ENCODE measurements at places on chromosomes 6 and 20. TPM values are rescaled to one million over a fixed set of nuclear protein-coding genes. Genes with fewer than 3 reads are reported as not detected.

Gene FBXO30
- polyA plus RNA-seq = 0.81 TPM

Gene DEFB124
- polyA plus RNA-seq = not detected

Gene ADGRB3
- not detected for polyA plus RNA-seq

Gene MAS1
- not detected for polyA plus RNA-seq

Gene PTCHD4
- polyA plus RNA-seq = not detected

Gene HRH3
- polyA plus RNA-seq = not detected

Gene ARMH2
- polyA plus RNA-seq = 0.26 TPM

Gene FAXC
- not detected for polyA plus RNA-seq

GRCh38 chr6:5103250-5103649 is 18.1 kb downstream of the PPP1R3G start:
- H3K4me1 ChIP-seq = no peaks in the 10 kb centered on the region
- H3K27me3 ChIP-seq = no peaks in the 10 kb centered on the region
- H3K36me3 ChIP-seq = peaks cover 17% of the 10 kb centered on the region
- no peak overlapping the region for H3K4me3 ChIP-seq

DNA sequence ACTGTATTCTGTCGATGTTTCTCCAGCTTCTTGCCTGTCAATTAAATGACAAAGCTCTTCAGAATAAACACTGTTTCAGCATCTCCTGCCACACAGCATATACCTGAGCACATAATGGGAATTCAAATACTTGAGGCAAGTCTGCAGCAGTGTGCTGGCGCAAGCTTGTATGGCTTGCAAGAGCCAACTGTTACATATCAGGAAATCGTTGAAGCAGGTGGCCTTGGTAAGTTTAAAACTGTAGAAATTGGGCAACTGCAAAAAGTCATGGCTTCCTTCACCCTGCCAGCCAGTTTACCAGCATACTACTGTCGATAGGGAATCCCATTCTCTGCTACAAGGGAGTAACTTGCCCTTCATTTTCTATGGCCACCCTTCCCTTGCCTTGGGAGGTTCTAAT is 23.0 kb downstream of the CPNE1 start:
- peak overlapping the region; percentile 67 for H3K27ac ChIP-seq
- H3K4me1 ChIP-seq = peaks cover 93% of the 10 kb centered on the region
- H3K4me3 ChIP-seq = no peak overlapping the region
- DNase-seq = no peak

DNA sequence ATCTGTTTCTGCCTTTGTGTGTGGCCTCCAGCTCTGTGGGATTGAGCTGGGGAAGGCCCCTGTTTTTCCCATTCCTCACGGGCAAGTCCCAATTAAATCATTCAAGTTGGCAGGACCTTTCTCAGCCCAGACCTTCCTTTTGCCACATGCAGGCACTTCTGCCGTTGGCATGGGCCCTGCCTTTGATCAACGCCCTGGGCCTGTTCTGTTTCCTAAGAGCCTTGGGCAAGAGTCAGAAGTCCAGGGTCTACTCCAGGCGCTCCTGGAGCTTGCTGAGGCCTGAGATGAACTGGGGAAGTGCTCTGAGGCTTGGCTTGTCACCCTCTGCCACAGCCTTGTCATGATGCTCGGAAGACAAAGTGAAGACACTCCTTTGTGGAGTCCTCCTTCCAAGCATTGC is 7.1 kb downstream of the IP6K3 start:
- no peak for DNase-seq
- no peaks in the 10 kb centered on the region for H3K36me3 ChIP-seq
- H3K27ac ChIP-seq = no peak overlapping the region

- H3K36me3 ChIP-seq = no peaks in the 10 kb centered on the region
- no peak overlapping the region for H3K4me3 ChIP-seq
- no peak overlapping the region for H3K27ac ChIP-seq
- H3K4me1 ChIP-seq = no peaks in the 10 kb centered on the region
- no peak for DNase-seq
Measured at GRCh38 chr6:102549221-102549874, 1155.8 kb downstream of the GRIK2 start.

GRCh38 chr6:158086504-158087223 is 81.4 kb downstream of the SERAC1 start:
- no peaks in the 10 kb centered on the region for H3K27me3 ChIP-seq
- DNase-seq = no peak
- H3K4me3 ChIP-seq = no peak overlapping the region

- no peak for DNase-seq
- H3K4me1 ChIP-seq = peaks cover 31% of the 10 kb centered on the region
- H3K36me3 ChIP-seq = no peaks in the 10 kb centered on the region
- no peaks in the 10 kb centered on the region for H3K27me3 ChIP-seq
- no peak overlapping the region for H3K4me3 ChIP-seq
Measured at GRCh38 chr6:25387911-25388310, 108.7 kb downstream of the CARMIL1 start.

DNA sequence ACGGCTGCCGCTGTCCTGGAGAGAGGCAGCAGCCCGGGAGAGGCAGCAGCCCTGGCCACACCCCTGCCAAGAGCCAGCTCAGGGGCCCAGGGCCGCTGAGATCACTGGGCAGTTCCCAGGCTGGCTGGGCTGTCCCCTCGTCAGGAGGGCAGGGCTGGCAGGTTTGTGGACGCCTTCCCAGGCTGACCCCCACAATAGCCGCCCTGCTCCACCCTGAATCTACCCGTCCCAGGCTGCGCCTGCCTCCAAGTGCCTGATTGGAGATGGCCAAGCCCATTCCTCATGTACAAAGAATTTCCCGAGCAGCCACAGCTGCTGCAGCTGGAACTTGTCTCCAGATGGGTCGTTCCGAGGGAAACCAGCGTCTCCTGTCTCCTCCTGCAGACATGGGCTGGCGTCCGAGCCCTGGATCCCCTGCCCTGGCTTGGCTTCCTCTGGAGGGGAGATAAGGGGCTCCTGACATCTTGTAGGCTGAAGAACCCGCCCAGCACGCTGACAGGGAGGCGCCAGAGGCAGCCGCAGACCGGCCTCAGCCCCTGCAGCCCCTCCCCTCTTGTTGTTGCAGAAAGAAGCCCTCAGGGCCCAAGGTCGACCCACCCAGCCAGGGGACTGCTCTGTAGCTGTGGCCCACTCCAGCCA is 9.4 kb upstream of the GATA5 start:
- DNase-seq = no peak
- no peak overlapping the region for H3K4me3 ChIP-seq
- H3K36me3 ChIP-seq = no peaks in the 10 kb centered on the region
- peaks cover 86% of the 10 kb centered on the region for H3K27me3 ChIP-seq
